ENCODE measurements at places on chromosomes 7 and 10. TPM values are rescaled to one million over a fixed set of nuclear protein-coding genes. Genes with fewer than 3 reads are reported as not detected.

GRCh38 chr10:87913156-87913921 lies 49.9 kb downstream of the PTEN start:
- peak; percentile 33 for DNase-seq

Gene MYO3A
- not detected for total RNA-seq

Gene OPN1SW
- total RNA-seq = not detected

GRCh38 chr7:67267914-67268313 lies 271.3 kb downstream of the TYW1 start:
- DNase-seq = no peak

GRCh38 chr7:127895360-127895759 lies 135.9 kb downstream of the LRRC4 start:
- DNase-seq = no peak

Gene GNAT3
- not detected for total RNA-seq

Gene MACROH2A2
- 1.1 TPM for total RNA-seq

Gene MACC1
- 0.26 TPM for total RNA-seq

GRCh38 chr10:115882021-115882420 lies 391.0 kb downstream of the GFRA1 start:
- DNase-seq = no peak

GRCh38 chr7:45216181-45216580 lies 58.6 kb downstream of the RAMP3 start:
- no peak for DNase-seq

Gene UNCX
- not detected for total RNA-seq

Gene VSTM4
- total RNA-seq = 0.38 TPM

DNA sequence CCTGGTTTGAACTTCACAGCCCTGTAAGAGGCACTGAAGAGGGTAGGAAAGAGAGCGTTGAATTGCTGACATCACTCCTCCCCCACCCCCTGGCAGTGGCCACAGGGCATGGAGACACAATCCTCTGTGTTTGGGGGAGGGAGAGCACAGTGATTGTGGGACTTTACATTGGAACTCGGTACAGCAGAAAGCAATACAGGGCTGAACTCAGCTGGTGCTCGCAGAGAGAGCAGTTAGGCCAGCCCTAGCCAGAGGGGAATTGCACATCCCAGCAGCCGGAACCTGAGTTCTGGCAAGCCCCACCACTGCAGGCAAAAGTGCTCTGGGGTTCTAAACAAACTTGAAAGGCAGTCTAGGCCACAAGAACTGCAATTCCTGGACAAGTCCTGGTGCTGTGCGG lies 24.0 kb upstream of the CUL1 start:
- no peak for DNase-seq

Gene SPDYE16
- 0.32 TPM for total RNA-seq

DNA sequence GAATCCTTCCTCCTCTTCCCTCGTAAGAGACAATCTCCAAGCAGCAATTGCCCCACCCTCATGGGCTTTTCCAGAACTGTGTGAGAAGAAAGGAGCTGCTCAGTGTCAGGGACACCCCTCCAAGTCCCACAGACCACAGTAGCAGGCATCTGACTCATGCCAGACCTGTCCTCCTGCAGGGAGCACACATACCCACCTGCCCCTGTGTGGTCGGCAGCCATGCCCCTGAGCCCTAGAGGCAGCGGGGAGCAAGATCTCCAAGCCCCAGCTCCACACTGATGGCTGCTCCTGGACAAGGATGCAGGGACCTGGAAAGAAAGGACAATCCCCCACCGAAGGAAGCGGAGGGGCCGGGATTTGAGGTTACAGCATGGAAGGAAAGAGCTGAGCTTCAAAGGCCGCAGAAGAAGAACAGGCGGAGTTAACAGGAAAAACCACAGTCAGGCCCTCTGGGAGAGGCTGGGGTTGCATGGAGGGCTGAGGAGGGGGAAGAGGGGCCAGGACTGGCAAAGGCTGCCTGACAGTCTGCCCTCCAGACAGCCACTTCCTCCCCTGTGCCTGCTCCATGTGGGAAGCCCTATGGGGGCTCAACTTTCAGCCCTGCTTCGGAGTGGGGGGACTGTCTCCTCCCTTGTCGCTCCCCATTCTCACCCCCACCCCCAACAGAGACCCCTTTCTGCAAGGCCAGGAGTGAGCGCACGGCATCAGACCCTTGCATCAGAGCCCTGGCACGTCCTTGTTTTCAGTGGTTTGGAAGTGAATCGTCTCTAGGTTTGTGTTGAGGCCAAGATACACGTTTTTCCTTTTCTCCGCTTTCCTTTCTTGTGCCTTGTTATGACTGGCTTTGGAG lies 46.8 kb downstream of the ASB13 start:
- no peak for DNase-seq

Data from natural killer cell (primary cell).